Stimulated activated naive B cell treated with anti-CD40 and anti-IgM and Interleukin-4, amounts not matched to agents 10 μg/mL and 1 μg/mL and 100 μg/mL, for 72 hours (primary cell): ENCODE measurements at places on chromosomes 7 and 10.

DNA sequence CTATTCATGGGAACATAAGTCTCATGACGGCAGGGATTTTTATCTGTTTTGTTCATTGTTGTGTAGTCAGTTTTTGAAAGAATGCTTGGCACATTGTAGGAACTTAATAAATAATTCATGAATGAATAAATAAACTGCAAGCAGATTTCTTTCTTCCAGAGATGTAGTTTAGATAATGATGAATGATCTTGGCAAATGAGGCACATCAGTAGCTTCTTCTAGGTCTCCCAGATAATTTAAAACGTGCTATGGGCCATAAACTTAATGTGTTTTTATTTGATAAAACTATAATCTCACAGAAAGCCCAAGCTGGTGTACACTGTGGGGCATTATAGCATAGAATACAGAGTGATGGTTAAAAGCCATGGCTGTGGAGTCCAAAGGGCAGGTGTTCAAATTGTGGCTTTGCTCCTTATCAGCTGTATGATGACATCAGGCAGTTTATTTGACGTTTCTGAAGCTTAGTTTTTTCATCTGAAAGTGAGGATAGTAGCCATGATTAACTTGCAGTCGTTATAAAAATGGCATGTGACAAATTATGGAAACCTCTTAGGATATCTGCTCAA lies 3.5 kb downstream of the MGAM start:
- peaks cover 10% of the 10 kb centered on the region for H3K27me3 ChIP-seq
- no peaks in the 10 kb centered on the region for H3K4me1 ChIP-seq
- no peak overlapping the region for H3K4me3 ChIP-seq
- DNase-seq: no peak

GRCh38 chr7:17007841-17008240 lies 126.1 kb upstream of the AGR3 start:
- H3K27me3 ChIP-seq: no peaks in the 10 kb centered on the region
- no peak for DNase-seq
- no peak overlapping the region for H3K27ac ChIP-seq
- no peak overlapping the region for H3K4me3 ChIP-seq
- H3K36me3 ChIP-seq: no peaks in the 10 kb centered on the region
- H3K4me1 ChIP-seq: peaks cover 15% of the 10 kb centered on the region

- DNase-seq: no peak
- H3K4me1 ChIP-seq: no peaks in the 10 kb centered on the region
- H3K4me3 ChIP-seq: no peak overlapping the region
- H3K27ac ChIP-seq: no peak overlapping the region
- no peaks in the 10 kb centered on the region for H3K27me3 ChIP-seq
- no peaks in the 10 kb centered on the region for H3K36me3 ChIP-seq
These were observed 316.1 kb upstream of the MTPN start for GRCh38 chr7:136293272-136293671.

DNA sequence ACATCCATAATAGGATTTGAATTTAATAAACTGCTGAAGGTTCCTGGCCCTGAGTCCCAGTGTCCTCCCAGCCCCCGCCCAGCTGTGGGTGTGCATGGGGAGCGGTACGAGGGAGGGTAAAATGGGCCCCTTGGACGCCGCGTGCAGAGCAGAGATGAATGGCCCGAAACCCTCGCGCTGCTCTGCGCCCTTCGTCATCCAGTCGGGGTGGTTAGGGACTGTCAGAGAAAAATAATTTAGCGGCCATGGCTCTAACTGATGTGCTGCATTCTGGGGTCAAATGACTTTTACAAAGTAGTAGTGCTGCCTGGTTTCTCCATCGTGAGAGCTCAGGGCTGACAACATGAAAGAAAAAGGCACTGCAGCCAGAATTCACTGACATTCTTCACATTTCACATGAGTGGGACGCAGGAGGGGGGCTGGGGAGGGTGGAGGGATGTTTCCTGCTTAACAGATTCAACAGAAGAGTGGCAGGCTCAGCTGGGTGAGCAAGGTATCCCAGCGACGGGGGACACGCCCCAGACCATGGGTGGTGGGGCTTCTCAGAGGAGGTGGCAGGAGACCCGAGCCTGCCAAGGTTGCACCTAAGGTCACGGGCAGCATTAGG lies 304.5 kb downstream of the WDR37 start:
- H3K36me3 ChIP-seq: no peaks in the 10 kb centered on the region
- H3K4me1 ChIP-seq: peaks cover 25% of the 10 kb centered on the region
- H3K4me3 ChIP-seq: no peak overlapping the region
